Femur (tissue), 1 donor: ENCODE measurements at places on chromosomes 16 and 17.
A peak's percentile ranks its signal among the peaks of the same experiment; 100 is the strongest.

GRCh38 chr17:33697557-33697956 lies 404.5 kb upstream of the ASIC2 start:
- no peak for DNase-seq

- DNase-seq, result no peak
Measured at GRCh38 chr16:75584108-75584507, 17.9 kb downstream of the GABARAPL2 start.

- no peak for DNase-seq
Measured at GRCh38 chr17:42315402-42316156, 27.3 kb downstream of the STAT5A start.

GRCh38 chr17:32275060-32276042 lies 9.7 kb downstream of the RHBDL3 start:
- DNase-seq, result no peak

DNA sequence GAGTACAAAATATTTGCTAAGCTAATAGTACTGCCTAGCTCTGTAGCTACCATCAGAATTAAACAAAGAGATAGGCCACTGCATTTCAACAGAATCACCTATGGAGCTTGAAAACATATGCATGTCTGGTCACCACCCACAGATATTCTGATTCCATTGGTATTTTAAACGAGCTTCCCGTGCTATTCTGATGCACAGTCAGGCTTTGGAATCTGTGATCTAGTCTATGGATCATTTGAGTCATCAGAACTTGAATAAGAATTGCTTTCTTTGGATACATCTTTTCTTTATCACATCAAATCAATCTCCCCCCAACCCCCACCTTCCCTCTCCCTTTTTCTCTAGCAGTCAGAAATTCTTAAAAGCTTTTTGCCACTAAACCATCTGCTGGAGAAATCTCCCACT lies 124.7 kb downstream of the NPIPB5 start:
- DNase-seq, result no peak

DNA sequence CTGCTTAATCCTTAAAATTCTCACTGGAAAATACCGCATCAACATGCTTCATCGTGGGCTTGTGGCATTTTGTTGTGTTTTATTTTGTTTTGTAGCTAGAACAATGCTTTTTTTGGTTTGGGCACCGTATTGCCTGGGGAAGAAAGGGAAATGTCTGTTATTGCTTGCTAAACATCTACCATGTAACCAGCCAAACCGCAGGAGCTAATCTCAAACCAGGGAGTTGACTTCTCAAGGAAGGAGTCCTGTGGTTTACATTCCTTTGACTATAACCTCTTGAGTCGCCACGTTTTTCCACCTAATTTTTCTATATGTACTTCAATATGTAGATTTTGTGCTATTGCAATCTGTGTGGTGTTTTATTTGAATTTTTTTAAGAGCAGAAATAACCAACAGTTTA lies 593.5 kb upstream of the SOX9 start:
- DNase-seq, result no peak

DNA sequence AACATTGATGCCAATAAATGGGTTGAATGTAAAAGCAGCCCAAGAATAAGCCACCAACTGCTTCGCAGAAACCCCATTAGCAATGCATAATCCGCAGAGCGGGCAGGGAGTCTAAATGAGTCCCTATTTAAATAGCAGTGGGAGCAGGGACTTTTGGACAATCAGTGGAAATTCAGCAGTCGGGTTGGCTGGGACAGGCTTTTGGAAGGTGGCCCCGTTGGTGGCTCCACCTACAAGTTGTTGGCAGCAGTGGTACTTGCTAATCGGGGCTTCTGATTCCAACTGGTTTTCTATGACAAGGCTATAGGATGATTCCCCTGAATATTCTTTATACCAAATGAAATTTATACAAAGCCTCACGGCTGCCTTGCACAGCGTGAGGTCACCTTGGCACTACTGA lies 86.3 kb downstream of the WDR59 start:
- peak; percentile 25 for DNase-seq

DNA sequence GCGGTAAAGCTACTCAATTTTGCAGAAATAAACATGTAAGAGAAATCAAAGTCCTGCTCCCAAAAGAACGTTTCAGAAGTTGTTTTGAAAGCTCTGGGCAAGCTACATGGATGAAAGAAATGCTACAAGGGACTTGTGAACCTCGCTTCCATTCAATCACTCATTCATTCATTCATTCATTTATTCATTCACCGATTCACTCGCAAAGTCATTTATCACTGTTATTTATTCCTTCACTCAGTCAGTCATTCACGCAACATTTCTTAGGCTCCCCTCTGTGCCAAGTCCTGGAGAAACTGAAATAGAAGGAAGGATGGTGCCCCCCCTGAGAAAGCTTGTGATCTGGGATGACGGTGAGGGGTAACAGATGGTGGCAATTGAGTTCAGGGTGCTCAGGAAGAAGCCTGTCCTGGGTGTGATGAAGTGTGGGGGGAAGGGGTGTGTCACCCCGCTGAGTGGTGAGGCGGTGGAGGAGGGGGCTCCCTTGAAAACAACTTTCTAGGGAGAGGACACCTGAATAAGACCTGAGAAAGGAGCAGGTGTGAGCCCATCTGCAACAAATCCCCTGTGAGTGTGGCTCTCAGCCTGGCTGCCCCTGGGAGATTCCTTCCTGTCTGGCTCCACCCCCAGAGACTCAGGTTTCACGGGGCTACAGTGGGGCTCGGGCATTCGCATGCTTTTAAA lies 36.3 kb upstream of the PRSS54 start:
- DNase-seq, result no peak

GRCh38 chr17:68640242-68640989 lies 39.2 kb upstream of the FAM20A start:
- peak; percentile 31 for DNase-seq

DNA sequence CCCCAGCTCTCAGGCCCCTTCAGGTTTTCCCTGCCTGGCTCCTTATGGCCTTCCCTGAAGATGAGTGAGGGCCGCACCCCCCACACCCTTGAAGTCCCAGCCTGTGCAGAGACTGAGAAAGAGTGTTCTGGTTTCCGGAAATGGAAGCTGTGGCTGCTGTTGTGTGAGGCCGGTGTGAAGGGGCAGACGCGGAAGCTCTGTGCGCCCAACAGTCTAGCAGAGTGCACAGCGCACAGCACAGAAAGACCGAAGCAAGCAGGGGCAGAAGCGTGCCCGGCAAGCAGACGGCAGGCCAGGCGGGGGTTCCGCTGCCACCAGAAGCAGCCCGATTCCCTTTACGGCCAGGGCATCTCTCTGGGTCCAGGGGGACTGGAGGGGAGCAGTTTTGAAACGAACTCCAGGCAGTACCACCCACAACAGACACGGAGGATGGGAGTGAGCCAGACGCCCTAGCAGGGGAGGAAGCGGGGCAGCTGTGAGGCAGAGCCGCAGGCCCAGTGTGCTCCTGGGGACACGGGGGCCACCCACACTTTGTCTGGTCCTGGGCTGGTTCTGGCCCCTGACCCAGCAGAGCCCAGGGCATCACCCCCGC lies 16.7 kb downstream of the TPSG1 start:
- no peak for DNase-seq

DNA sequence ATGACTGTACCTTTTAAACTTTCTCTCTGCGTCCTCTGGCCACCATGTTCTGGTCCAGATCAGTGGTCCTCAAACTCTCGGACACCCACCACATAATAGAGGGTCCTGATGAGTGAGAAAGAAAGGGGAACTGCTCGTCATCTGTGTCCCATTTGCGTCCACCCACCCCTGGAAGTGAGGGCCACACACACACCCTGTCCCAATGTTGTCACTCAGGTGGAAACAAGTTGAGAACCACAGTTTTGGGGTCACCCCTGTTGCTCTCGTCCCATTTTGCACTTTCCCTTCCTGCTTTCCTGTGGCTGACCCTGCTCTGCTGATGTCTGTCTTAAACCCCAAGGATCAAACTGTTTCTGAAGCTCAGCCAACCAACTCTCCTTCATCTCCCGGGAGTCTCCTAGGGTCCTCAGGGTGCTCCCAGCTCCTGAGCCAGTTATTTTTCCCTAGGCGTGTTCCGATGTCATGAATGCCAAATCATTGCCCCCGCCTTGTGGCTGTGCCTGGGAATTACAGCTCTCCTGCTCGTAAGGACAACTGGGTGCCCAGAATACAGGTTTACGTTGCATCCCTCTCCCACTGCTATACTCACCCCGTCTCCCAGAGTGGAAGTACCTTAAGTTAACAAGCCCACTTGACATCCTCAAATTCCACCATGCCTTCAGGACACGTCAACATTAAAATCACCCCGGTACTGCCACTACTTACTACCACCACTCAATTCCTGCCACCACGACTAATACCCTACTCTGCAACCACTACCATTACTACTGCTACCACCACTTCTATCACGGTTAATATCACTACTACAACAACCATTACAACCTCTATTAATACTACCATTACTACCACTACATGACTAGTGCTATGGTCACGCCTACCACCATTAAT lies 26.0 kb upstream of the HNF1B start:
- no peak for DNase-seq

DNA sequence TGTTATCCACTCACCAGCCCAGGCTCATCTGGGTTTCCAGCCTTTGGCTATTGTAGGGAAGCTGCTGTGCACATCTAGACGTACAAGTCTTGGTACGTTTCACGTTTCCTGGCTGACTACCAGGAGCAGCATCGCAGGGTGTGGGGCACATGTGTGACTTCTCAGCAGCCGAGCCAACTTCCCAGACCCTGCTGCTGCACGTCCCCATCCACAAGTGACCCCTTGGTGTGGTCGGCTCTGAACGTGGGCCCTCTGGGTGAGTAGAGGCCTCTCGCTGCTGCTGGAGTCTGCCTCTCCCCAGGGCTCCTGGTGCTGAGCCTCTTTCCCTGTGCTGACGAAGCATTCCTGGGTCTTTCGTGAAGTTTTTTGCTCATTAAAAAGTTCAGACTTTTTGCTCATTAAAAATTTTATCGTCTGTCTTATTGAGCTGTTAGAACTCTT lies 70.2 kb upstream of the ZNF750 start:
- DNase-seq, result no peak

DNA sequence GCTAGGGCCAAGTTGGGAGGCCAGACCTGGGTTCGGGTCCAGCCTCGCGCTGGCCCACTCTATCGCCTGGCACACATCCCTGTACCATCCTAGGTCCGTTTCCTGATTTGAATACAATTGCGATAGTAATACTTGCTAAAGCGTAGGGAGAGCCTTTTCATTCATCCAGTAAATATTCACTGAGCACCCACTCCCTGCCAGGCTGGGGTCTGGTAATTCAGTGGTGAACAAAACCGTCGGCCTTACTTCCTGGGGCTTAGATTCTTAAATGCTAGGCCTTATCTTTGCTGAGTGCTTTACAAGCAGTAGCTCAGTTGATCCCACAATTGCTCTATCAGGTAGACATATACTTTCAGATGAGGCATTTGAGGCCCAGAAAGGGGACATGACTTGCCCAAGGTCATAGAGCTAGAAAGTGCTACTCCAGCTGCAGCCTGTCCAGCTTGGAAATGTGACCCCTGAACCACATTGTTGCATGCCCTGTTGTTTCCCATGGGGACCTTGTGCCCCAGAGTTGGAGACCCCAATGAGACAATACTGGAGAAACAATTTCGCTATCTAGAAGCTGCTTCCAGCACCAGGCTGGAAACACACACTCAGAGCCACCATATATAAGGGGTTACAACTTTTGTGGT lies 691 bp downstream of the USB1 start:
- DNase-seq, result no peak

GRCh38 chr16:81489547-81490267 lies 45.1 kb downstream of the CMIP start:
- DNase-seq, result no peak

GRCh38 chr16:68993456-68993855 lies 112.0 kb upstream of the HAS3 start:
- no peak for DNase-seq

- DNase-seq, result no peak
Measured at GRCh38 chr16:88017587-88018101, 66.4 kb downstream of the BANP start.

- no peak for DNase-seq
Measured at GRCh38 chr17:9788601-9789000, 2.8 kb downstream of the DHRS7C start.
